ENCODE measurements at places on chromosomes 6 and 20. TPM values are rescaled to one million over a fixed set of nuclear protein-coding genes. Genes with fewer than 3 reads are reported as not detected.

The PTCHD4 gene
- total RNA-seq, result not detected

The TAAR2 gene
- not detected for total RNA-seq

- no peak for ATAC-seq
These were observed 323.1 kb downstream of the CENPW start for GRCh38 chr6:126662966-126663365.

The LHFPL5 gene
- total RNA-seq, result 0.21 TPM

- ATAC-seq, result peak; percentile 34
These were observed 15.9 kb upstream of the GDAP1L1 start for GRCh38 chr20:44231193-44231592.

DNA sequence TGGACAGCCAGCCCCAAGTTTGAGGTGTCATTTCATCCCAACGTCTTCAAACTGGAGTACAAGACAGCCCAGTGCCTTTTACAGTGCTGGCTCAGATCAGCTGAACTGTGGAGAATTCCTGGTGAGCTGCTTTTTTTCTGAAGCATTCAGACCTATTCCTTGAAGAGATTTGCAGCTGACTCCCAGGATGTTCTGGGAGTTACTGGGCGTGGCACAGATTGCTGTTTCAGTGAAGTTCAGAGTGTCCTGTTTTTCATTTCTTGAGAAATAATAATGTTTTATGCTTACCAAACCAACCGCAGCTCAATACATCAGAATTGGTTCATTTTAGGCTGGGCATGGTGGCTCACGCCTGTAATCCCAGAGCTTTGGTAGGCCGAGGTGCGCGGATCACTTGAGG, 33.4 kb upstream of the SRPK1 start:
- no peak for ATAC-seq

The FAXC gene
- 0.65 TPM for total RNA-seq

- ATAC-seq, result no peak
These were observed 163.6 kb downstream of the SYNDIG1 start for GRCh38 chr20:24633026-24633425.

- no peak for ATAC-seq
These were observed 18.7 kb upstream of the TCFL5 start for GRCh38 chr20:62880147-62880934.

- ATAC-seq, result peak; percentile 86
These were observed 69.5 kb downstream of the FOXO3 start for GRCh38 chr6:108630050-108630714.

DNA sequence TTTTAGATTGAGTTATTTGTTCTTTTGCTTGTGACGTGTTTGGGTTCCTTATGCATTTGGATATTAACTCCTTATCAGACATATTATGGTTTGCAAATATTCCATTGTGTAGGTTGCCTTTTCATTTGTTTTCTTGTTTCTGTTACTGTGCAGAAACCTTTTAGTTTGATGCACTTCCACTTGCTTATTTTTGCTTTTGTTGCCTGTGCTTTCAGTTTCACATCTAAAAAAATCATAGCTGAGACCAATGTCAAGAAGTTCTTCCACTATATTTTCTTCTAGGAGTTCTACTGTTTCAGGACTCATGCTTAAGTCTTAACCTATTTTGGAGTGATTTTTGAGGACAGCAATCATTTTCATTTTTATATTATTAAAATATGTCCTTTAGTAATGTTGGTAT, 113.5 kb downstream of the EPM2A start:
- ATAC-seq, result no peak

The SYTL3 gene
- 118 TPM for total RNA-seq

The GABRR1 gene
- not detected for total RNA-seq

The GSTA3 gene
- total RNA-seq, result not detected

GRCh38 chr6:32148289-32149091, 3.2 kb downstream of the PRRT1 start:
- peak; percentile 85 for ATAC-seq

GRCh38 chr20:8399947-8400346, 267.9 kb downstream of the PLCB1 start:
- peak; percentile 83 for ATAC-seq

The HLA-DRA gene
- total RNA-seq, result 13.6 TPM

DNA sequence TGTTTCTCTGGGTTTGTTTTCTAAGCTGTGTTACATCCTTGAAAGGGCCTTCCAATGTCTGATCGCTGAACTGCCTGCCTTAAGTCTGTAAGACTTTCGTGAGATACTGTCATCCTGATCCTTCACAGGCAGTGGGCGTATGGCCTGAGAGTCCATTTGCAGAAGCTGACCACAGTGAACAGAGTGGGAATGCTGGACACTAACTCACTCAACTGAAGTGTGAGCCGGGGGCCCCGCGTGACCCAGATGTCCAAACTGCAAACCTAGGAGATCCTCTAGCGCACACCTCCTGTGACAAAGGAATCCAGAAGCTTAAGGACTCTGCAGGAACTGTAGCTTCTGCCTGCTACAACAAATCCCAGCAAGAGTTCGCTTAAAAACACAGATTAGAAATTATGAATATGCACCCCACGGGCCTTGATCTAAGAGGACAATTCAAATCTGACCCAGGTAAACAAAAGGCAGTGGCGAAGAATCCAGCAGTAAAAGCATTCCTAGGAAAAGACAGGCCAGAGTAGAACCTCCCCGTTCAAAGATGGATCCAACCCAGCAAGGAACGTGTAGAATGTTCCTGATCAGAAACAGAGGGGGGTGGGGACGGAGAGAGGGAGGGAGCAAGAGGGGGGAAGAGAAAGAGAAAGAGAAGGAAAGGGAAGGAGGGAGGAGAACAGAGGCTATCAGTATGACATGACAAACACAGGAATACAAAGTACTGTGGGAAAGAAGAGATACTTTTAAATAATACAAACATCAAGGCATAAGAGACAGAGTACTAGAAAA, 135.0 kb upstream of the AFDN start:
- no peak for ATAC-seq

The PLCB4 gene
- not detected for total RNA-seq

GRCh38 chr20:45752746-45753145, 30.6 kb downstream of the SPINT4 start:
- peak; percentile 86 for ATAC-seq

The MEP1A gene
- total RNA-seq, result not detected

The MYCT1 gene
- total RNA-seq, result not detected

The FOXS1 gene
- not detected for total RNA-seq

Measured in activated T-helper 17 cell treated with anti-CD3 and anti-CD28 coated beads, Interleukin-2, amount 50 U/mL, for 72 hours (primary cell).